ENCODE measurements at places on chromosomes 16 and 17. TPM values are rescaled to one million over a fixed set of nuclear protein-coding genes. Genes with fewer than 3 reads are reported as not detected.

The KRT26 gene
- not detected for total RNA-seq

The THUMPD1 gene
- 30.1 TPM for total RNA-seq

The ACSM5 gene
- not detected for total RNA-seq

The KRTAP1-1 gene
- not detected for total RNA-seq

The TMC7 gene
- 2.5 TPM for total RNA-seq

The CCDC154 gene
- 4.2 TPM for total RNA-seq

The MT1F gene
- total RNA-seq, result 3.4 TPM

The TBX21 gene
- not detected for total RNA-seq

The BCL6B gene
- not detected for total RNA-seq

The SLC38A8 gene
- not detected for total RNA-seq

The ENDOV gene
- total RNA-seq, result 42.1 TPM

GRCh38 chr16:75080205-75081029 lies 36.2 kb downstream of the LDHD start:
- no peak for DNase-seq

DNA sequence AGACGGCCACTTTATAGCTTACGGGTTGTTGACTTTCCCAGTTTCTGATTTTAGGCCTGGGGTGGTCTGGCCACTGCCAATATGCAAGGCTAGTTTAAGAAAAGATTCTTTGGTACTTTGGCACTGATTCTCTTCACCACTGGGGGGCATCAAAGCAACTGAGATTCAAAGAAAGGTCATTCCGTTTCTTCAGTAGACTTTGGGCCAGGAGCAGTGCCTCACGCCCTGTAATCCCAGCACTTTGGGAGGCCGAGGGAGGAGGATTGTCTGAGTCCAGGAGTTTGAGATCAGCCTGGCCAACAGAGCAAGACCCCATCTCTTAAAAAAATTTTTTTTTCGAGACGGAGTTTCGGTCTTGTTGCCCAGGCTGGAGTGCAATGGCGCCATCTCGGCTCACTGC lies 53.0 kb downstream of the RPA1 start:
- peak; percentile 29 for DNase-seq

DNA sequence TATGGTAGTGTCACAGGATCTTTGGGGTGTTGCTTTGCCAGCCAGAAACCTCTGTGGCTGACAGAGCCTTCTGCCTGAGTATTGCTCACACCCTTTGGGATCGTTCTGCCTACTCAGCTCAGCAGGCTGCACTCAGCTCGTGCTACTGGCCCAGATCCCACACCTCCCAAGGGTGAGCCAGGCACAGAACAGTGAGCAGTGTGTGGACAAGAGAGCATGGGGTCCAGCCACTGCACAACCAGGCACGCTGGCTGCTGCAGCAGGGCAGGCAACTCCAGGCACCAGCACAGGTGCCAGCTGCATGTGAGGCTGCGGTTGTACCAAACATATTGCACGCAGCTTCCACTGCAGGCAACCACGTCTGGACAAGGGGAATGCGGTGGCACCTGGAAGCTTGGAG lies 84.9 kb downstream of the CYB561 start:
- no peak for DNase-seq

DNA sequence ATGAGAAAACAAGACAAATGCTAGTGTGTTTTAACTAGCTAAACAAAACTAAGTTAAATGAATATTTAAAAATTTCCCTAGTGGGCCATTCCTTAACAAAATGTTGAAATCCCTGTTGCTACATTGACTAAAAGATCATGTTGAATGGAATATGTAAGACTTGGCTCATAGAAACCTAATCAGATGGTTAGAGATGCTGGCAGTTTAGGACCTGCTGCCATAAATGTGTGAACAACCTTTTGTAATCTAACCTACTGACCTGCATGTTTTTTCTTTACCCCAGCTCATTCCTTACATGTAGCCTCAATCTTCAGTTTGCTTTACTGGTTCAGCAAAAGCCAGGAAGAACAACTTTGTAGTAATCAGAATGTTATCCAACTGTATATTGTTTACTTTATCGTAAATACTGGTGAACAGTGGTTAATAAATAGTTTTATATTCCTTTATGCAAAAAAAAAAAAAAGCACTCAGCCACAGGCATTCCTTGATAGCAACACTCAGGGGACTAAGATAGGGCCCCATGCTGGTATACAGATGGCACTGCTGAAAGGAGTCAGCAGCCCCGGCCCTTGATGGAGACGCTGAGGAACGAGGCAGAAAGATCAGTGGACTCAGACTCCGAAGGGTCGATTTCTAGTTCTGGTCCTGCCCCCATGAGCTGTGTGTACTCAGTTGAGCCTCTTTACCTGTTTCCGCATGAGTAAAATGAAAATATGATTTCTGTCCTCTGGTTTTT lies 78.2 kb downstream of the MARF1 start:
- no peak for DNase-seq

- no peak for DNase-seq
Observed at GRCh38 chr17:6376931-6377361, 58.0 kb downstream of the AIPL1 start.

DNA sequence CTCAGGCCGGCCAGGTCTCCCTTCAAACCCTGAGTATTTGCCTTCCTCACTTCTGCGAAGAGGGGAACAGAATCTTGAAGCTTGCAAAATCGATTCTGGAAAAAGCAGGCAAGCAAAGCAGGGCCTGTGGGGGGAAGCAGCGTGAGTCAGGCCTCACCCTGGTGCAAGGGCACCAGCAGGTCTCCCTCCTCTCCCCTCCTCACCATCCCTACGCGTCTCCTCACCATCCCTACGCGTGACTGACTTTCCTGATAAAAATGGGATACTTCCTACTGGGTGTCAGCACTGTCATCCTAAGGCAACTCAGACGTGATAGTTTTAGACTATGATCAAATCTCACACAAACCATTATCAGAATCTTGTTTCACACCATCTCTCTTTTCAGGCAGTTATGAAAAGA lies 12.1 kb downstream of the CMTM3 start:
- DNase-seq, result no peak

- DNase-seq, result no peak
Observed at GRCh38 chr16:48382131-48382530, 3.1 kb downstream of the SIAH1 start.

GRCh38 chr16:87487361-87487924 lies 5.4 kb downstream of the ZCCHC14 start:
- peak; percentile 40 for DNase-seq

GRCh38 chr17:37494401-37494831 lies 4.7 kb downstream of the DUSP14 start:
- no peak for DNase-seq

GRCh38 chr17:76086384-76086783 lies 7.4 kb downstream of the ZACN start:
- no peak for DNase-seq

DNA sequence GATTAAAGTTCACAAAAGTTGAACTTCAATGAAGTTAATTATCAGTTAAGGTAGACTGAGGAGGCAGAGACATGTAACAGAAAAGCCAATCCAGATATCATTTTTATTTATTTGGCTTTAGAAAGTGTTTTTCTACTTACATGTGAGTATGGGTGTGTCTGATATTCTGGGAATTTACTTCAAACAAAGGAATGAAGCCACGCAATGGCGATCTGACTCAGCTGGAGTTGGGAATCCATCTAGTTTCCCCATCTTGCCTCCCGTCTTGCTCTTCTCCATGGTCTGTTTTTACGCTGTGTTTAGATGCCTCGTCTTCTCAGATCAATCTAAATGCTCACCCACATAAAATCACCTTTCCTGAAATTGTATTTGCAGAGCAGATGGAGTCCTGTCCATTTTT lies 1.7 kb upstream of the KCNJ16 start:
- DNase-seq, result no peak

DNA sequence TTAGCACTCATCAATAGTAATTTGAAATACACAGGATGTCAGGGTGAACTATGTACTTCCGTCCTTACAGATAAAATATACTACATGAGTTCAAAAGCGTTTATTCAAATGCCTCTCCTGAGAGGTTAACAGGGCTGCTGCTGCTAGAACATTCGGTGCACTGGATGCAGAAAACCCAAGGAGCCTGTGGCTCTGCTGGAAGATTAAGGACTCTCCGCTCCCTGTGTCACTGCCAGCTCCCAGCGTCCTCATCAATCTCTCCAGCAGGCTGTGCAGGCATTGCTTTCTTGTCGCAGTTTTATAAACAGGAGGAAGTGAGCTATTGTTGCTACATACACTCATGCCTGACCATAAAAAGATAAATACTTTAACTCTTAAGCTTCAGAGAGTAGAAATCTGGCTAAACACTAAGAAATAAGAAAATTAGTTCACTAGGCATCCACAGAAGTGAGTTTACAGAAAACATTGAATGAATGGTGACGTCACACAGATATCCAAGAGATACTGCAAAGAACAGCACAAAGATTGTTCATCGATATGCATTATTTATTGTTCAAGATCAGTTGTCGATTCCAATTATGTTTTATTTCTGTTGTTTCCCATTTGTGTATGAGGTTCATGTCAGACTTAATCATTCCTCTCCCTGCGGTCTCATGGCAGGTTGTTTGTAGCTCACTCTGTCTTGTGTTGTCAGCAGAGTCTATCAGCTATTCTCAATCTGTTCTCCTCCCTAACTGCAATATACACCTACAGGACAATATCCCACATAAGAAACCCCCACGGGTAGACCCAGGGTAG lies 127.9 kb upstream of the MON1B start:
- DNase-seq, result no peak

GRCh38 chr17:59762049-59762823 lies 54.8 kb downstream of the VMP1 start:
- no peak for DNase-seq

DNA sequence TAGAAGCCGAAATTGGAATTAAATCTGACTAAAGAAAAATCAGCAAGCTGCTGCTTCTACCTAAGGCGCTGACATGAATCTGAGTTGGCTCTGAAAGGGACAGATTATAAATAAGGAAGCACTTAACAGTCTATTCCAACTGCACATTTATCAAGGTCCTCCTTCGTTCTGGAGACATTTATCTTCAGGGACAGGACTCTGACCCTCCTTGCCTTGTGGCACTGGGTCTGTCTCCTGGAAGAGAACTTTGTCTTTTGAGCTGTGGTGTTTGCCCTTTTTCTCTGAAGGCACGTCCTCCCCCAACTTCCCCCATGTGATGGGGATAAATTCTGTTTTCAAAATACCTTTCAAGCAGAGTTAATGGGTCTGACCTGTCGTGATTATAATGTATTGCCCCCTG lies 47.0 kb upstream of the MARCHF10 start:
- no peak for DNase-seq

DNA sequence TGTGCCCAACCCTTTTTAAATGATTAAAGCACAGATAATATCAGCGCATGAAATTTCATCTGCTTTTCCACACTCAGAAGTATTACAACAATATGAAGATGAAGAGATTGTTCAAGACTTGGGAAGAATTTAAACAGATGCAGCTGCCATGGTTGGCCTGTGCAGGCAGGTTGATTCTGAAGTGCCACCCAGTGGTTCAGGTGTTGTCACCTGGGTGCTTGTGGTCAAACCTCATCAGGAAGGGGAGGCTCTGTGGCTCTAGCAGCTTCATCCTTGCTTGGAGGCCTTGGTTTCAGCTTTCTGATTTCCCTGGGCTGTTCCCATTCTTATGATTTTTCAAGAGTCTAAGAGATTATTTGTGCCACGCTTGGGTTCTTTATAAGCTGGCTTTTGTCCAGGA lies 22.2 kb upstream of the CLEC18C start:
- no peak for DNase-seq

- DNase-seq, result no peak
Observed at GRCh38 chr17:80002070-80002641, 33.5 kb downstream of the TBC1D16 start.

GRCh38 chr16:72282362-72282761 lies 110.4 kb upstream of the PMFBP1 start:
- no peak for DNase-seq

DNA sequence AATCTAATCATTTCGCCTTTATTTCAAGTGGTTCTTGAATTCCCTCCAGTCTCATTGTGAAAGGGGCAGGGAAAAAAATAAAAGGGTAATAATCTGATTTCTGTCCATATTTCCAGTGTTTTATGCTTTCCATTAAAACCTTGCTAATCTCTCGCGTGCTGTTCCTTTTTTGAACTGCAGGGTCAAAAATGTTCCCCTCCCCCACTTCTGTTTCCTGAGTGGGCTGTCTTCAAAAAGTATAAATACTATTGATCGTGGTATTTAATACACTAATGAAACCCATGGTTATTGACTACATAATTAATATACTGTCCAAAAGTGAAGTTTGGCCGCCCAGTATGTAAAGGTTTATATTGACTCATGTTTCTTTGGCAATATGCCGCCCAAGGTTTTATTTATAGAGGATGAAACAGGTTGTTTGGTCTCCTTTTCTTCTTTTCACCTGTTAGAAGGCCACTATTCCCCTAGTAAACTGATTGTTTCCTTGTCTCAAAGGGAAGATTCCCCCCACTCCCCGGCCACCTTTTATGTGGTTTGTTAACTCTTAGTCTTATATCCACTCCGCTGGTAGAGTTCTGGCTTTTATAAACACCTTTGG lies 69.7 kb downstream of the RPA1 start:
- no peak for DNase-seq

- no peak for DNase-seq
Observed at GRCh38 chr16:47719713-47720112, 258.6 kb downstream of the PHKB start.

- no peak for DNase-seq
Observed at GRCh38 chr16:30846649-30847402, 47.1 kb downstream of the BCL7C start.

- no peak for DNase-seq
Observed at GRCh38 chr17:14360856-14361255, 60.0 kb downstream of the HS3ST3B1 start.

DNA sequence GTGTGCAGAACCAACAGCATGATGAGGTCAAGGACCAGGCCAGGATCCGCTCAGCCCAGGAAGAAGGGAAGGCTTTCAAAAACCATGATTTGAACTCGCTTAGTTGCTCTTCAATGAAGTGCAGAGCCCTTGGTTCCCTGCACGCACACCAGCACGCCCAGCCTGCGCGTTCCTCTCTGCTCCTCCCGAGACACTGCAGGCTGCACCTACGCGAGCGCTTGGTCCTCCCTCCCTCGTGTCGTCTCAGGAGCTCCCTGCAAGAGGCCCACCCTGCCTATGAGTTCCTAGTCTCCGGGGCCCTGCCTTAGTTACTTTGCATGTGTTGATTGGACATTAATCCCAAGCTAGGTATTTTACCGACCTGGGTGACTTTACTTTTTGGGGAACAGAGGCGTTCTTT lies 132.9 kb upstream of the TNRC6C start:
- DNase-seq, result no peak

- DNase-seq, result no peak
Observed at GRCh38 chr17:21318439-21318838, 33.9 kb downstream of the MAP2K3 start.

GRCh38 chr16:50683689-50684374 lies 2.7 kb upstream of the SNX20 start:
- DNase-seq, result no peak

- peak; percentile 50 for DNase-seq
Observed at GRCh38 chr17:41167561-41167960, 460 bp downstream of the KRTAP4-3 start.

Data from glutamatergic neuron (in vitro differentiated cells).